ENCODE measurements at places on chromosomes 4 and X.

DNA sequence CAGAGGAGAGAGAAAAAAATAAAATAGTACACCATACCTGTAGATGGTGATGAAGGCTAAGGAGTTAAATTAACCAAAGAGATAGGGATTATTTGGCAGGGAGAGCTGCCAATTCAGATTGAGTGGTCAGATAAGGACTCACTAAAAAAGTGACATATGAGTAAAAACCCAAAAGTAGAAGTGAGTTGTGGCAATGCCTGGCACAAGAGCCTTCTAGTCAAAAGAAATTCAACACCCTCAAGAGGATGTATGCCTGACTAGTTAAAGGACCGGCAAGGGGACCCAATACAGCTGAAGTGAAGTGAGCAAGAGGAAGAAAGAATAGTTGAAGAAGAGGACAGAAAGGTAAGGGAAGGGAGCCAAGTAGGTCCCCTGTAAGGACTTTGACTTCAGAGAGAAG lies 34.9 kb downstream of the ELF2 start:
- no peak for DNase-seq
- no peaks in the 10 kb centered on the region for H3K36me3 ChIP-seq
- no peak overlapping the region for H3K27ac ChIP-seq
- H3K27me3 ChIP-seq, result no peaks in the 10 kb centered on the region

DNA sequence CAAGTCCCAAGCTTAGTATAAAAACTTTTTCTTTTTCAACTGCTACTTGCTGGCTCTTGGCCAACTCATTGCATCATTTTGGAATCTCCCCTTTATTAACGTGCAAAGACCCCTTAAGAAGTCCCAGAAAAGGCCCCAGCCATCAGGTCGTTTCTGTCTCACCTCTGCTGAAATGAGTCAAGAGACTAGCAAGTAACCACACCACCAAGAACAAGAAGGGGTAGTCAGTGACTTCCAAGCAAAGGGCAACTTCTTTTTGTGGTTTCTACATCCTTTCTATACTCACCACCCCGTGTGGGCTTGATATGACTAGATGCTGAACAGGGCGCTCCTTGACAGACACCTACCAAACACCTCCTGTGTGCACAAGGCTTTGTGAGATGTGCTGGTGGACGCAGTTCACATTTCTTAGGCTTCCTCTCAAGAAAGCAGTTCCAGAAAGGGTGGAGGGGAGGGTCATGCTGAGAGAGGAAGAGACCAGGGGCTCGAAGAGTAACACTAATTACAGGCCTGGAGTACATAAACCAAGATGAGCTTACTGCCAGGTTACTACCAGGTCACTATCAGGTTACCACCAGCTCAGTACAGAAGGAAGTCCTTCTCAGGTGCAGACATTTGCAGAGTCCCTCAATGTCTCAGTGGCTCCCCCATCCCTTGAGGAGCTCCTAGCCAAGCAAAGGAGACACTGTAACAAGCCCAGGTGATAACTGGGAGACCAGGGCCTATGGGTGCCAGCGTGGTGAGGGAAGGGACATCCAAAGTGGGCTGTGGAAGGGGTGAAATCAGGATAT lies 19.3 kb downstream of the JAKMIP1 start:
- peaks cover 81% of the 10 kb centered on the region for H3K4me1 ChIP-seq
- no peak for DNase-seq
- H3K4me3 ChIP-seq, result no peak overlapping the region
- H3K27ac ChIP-seq, result no peak overlapping the region

DNA sequence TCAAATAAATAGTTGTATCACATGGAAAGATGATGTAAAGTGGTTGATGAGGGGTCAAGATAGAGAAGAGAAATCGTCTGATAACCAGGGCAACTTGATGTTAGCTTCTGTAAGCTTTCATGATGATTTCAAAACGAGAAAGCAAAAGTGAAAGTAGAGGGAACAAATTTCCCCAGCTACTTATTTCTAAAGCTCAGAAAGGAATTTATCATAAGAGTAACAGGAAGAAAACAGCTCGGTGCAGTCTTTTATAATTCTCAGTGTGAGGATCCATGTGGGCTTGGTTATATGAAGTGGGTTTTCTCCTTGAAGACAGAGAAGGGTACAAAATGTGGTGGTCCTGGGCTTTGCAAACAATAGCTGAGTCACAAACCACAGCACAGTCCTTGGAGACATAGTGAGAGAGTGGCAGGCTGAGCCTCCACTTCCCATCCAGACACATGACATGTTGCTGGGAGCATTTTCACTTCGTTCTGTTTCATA lies 32.1 kb upstream of the GLRA2 start:
- peak; percentile 3 for DNase-seq
- H3K4me3 ChIP-seq, result peak overlapping the region; percentile 55
- H3K27ac ChIP-seq, result peak overlapping the region; percentile 49

DNA sequence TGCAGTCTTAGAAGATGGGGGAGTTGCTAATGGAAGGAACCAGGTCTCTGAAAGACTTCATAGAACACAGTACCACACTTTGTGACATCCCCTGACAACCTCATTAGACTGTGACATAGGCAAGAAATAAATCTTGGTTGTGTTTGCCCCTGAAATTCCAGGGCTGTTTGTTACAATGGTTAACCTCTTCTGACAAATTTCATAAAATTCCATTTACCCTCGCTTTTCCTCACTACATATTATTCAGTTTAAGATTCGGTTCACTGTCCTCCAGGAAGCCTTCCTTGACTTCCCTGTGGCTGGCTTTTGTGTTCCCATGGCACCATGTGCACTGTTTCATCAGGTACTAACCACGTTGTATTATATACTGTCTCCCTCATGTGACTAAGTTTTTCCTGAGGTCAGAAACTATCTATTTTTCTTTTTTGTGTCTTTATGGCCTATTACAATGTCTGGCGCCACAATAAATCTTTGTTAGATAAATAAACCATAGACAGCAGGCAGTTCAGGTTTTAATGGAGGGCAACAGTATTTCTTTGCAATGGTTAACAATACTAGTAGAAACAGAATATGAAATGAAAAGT lies 54.2 kb downstream of the ATXN3L start:
- H3K36me3 ChIP-seq, result no peaks in the 10 kb centered on the region
- H3K4me1 ChIP-seq, result no peaks in the 10 kb centered on the region
- H3K27me3 ChIP-seq, result no peaks in the 10 kb centered on the region
- DNase-seq, result no peak
- no peak overlapping the region for H3K4me3 ChIP-seq
- H3K27ac ChIP-seq, result no peak overlapping the region

DNA sequence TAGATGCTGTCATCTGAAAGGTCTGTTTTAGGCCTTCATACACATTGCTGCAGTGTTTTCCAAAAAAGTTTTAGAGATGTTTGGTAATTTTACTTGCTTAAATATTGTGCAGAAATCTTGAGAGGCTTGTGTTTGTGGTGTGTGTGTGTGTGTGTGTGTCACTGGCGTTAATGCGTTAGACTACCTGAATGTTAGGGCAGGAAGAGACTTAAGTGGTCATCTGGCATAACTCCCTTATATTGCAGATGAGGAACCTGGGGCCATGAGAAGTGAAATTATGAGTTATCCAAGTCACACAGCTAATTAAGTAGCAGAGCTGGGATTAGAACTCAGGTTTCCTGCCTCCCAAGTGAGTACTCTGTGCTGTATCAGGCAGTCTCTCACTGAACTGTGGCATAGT lies 1.4 kb downstream of the LSM6 start:
- peaks cover 31% of the 10 kb centered on the region for H3K4me1 ChIP-seq
- no peak overlapping the region for H3K27ac ChIP-seq
- no peak for DNase-seq
- H3K36me3 ChIP-seq, result peaks cover 6% of the 10 kb centered on the region
- H3K4me3 ChIP-seq, result peak overlapping the region; percentile 87

DNA sequence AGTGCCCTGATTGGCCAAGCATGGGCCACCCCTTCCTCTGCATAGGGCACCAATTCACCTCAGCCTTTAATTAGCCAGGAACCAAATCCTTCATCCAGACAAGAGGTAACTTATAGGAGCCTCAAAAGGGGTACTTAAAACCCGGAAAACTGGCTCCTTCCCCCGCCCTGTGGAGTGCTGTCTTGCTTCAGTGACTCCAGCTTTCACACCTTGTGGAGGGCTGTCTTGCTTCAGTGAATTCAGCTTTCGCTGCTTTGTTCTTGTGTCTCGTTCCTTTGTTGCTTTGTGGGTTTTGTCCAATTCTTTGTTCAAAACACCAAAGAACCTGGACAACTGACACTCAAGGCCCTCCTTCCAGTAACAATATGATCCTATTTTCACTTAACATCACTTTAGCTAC lies 82.2 kb upstream of the FRG1 start:
- no peaks in the 10 kb centered on the region for H3K36me3 ChIP-seq
- H3K27me3 ChIP-seq, result no peaks in the 10 kb centered on the region
- no peaks in the 10 kb centered on the region for H3K4me1 ChIP-seq
- no peak overlapping the region for H3K27ac ChIP-seq
- H3K4me3 ChIP-seq, result no peak overlapping the region

- no peaks in the 10 kb centered on the region for H3K27me3 ChIP-seq
- no peak for DNase-seq
- no peak overlapping the region for H3K27ac ChIP-seq
- H3K36me3 ChIP-seq, result no peaks in the 10 kb centered on the region
Observed at GRCh38 chrX:51641421-51642021, 22.8 kb upstream of the CENPVL3 start.

GRCh38 chr4:875818-876423 lies 50.0 kb upstream of the CPLX1 start:
- H3K36me3 ChIP-seq, result no peaks in the 10 kb centered on the region
- no peak for DNase-seq
- H3K27me3 ChIP-seq, result no peaks in the 10 kb centered on the region
- H3K4me1 ChIP-seq, result peaks cover 15% of the 10 kb centered on the region

- H3K4me3 ChIP-seq, result no peak overlapping the region
- no peaks in the 10 kb centered on the region for H3K36me3 ChIP-seq
- H3K27me3 ChIP-seq, result no peaks in the 10 kb centered on the region
- H3K27ac ChIP-seq, result no peak overlapping the region
Observed at GRCh38 chr4:70243091-70243490, 694 bp downstream of the CSN3 start.

DNA sequence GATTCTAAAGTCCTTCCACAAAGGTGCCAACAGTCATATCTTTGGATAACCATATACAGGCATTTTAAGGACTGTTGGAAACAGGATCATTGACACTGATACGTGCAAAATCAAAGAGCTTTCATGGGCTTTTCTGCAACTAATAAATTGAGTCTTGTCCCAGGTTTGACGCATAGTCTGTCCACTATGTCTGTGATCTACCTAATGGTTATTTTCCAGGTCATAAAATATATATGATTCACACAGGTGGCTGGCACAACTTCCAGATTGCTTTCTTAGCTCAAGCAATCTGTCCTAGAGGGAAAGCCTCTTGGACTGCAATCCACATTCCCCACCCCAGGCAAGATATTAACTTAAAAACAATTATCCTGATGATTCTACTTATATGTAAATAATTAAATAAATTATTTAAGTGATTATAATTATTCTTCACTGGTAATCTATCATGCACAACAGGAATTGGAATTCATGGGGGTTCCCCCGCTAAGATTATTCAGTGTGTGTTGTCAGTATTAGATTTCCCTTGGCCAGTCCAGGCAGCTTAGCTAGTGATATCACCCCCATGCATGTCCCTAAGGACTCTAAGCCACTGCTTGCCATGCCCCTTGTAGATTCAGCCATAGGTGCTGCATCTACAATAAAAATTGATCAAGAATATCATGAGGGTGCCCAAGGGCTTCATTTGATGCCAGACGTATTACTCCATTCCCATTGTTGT lies 97.8 kb downstream of the TLL1 start:
- H3K27ac ChIP-seq, result no peak overlapping the region
- DNase-seq, result no peak
- no peaks in the 10 kb centered on the region for H3K4me1 ChIP-seq
- H3K27me3 ChIP-seq, result no peaks in the 10 kb centered on the region
- H3K4me3 ChIP-seq, result no peak overlapping the region

DNA sequence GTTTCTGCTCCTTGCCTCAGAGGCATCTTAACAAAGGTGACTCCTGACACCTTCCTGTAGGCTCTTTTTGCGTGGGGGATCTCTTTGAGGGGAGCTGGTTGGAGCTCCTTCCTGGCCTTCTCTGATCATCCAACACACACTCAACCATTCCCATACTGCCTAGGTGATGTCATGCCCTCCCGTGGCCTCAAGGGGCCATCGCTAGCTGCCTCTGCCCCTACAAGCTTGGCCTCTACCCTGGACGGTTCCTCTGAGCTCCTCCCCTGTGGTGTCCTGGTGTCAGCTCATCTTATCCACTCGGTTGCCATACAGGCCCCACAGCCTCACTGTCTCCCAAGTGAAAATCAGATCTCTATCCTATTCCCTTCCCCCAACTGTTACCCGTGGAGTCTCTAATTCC lies 13.7 kb upstream of the ZNF185 start:
- no peaks in the 10 kb centered on the region for H3K27me3 ChIP-seq
- no peaks in the 10 kb centered on the region for H3K36me3 ChIP-seq
- no peak overlapping the region for H3K27ac ChIP-seq

- no peaks in the 10 kb centered on the region for H3K4me1 ChIP-seq
- H3K36me3 ChIP-seq, result no peaks in the 10 kb centered on the region
- no peak overlapping the region for H3K27ac ChIP-seq
- DNase-seq, result peak; percentile 46
- H3K4me3 ChIP-seq, result no peak overlapping the region
- no peaks in the 10 kb centered on the region for H3K27me3 ChIP-seq
Observed at GRCh38 chr4:177339477-177340374, 30.1 kb downstream of the NEIL3 start.

DNA sequence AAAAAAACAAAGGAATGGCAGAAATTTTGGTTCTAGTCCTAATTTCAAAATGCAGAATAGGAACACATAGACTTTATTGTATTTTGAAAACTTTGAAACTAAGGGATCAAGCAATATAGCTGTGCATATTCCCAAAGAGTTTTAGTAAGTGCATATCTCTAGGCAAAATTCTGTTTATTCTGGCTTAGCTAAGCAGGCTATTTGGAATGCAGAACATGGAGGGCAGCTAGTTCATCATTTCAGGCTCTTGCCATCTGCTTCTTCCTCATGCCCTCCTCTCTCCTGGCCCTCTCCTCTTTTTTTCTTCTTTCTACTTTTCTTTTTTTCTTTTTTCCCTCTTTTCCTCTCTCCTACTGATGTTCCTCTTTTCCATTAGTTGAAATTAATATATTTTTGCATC lies 12.0 kb upstream of the IL13RA2 start:
- H3K27me3 ChIP-seq, result no peaks in the 10 kb centered on the region
- H3K4me3 ChIP-seq, result no peak overlapping the region
- H3K36me3 ChIP-seq, result no peaks in the 10 kb centered on the region
- DNase-seq, result no peak
- H3K27ac ChIP-seq, result no peak overlapping the region
- H3K4me1 ChIP-seq, result no peaks in the 10 kb centered on the region

DNA sequence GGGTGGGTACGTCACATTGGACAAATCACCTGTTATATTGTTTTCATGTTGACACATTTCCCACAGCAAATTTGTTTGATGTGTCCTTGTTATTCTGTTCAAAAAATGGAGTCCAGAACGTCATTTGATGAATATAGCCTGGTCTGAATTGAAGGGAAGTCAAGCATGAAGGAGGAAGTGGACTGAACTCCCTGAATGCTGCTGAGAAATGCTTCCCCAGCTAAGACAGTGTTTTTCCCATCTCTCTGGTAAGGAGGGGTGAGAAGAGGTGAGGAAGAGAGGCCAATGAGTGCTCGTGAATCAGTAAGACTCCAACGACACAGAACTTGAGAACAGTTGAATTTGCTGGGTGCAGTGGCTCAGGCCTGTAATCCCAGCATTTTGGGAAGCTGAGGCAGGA lies 127.4 kb downstream of the RBM47 start:
- no peak overlapping the region for H3K4me3 ChIP-seq
- no peaks in the 10 kb centered on the region for H3K36me3 ChIP-seq
- H3K27ac ChIP-seq, result no peak overlapping the region
- DNase-seq, result no peak
- H3K4me1 ChIP-seq, result peaks cover 10% of the 10 kb centered on the region

GRCh38 chr4:139241086-139241783 lies 38.8 kb downstream of the MGARP start:
- H3K27me3 ChIP-seq, result no peaks in the 10 kb centered on the region
- H3K4me3 ChIP-seq, result no peak overlapping the region
- H3K4me1 ChIP-seq, result no peaks in the 10 kb centered on the region

Data from naive thymus-derived CD4-positive, alpha-beta T cell (primary cell).